ENCODE measurements at places on chromosomes 6 and 20.
A peak's percentile ranks its signal among the peaks of the same experiment; 100 is the strongest.

- DNase-seq: no peak
Observed at GRCh38 chr6:167933847-167934246, 63.6 kb upstream of the KIF25 start.

DNA sequence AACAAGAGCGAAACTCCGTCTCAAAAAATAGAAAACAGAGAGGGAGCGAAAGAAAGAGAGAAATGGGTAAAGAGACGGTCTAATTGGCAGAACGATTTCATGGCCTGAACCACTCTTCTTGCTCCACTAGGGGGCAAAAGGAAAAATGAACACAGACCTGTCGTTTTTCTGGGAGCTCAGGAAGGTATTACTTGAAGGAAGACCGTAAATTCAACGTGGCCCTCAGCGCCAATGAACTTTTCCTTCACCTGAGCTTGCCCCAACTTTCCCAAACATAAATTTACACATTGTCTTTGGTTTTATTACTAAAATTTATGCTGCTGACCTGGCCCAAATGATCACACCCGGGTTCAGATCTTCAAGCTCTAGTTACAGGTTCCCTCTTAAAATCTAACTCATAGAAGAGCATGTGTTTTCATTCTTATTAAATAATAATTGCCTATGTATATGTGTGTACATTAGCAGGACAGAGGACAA, 67.3 kb downstream of the ATP9A start:
- DNase-seq: peak; percentile 78

- DNase-seq: no peak
Observed at GRCh38 chr6:36038120-36038876, 10.7 kb downstream of the MAPK14 start.

- DNase-seq: no peak
Observed at GRCh38 chr6:146664871-146665360, 66.1 kb downstream of the ADGB start.

DNA sequence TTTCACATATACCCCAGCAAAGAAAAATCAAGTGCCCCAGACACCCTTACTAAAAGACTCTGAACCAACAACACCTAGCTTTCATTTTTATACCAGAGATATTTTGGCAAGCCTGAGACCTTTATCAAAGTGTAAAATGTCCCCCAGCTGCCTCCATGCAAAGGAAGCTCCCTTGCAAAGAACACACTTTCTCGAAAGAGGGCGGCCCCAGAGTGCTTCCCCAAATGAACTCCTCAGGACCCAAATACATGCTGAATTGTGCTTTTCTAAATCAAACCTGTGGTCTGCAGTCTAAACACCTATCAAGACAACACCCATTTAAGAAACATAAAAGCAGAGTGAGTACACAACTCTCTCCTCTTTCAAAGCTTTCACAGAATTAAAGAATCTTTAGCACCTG, 490 bp downstream of the IPCEF1 start:
- no peak for DNase-seq

GRCh38 chr20:24818056-24818455, 131.0 kb upstream of the CST7 start:
- no peak for DNase-seq

GRCh38 chr20:58645412-58645968, 5.6 kb upstream of the STX16 start:
- no peak for DNase-seq

GRCh38 chr6:90369651-90370050, 73.0 kb upstream of the BACH2 start:
- DNase-seq: no peak

- DNase-seq: peak; percentile 66
Observed at GRCh38 chr20:4684837-4685413, 36.8 kb upstream of the PRND start.

DNA sequence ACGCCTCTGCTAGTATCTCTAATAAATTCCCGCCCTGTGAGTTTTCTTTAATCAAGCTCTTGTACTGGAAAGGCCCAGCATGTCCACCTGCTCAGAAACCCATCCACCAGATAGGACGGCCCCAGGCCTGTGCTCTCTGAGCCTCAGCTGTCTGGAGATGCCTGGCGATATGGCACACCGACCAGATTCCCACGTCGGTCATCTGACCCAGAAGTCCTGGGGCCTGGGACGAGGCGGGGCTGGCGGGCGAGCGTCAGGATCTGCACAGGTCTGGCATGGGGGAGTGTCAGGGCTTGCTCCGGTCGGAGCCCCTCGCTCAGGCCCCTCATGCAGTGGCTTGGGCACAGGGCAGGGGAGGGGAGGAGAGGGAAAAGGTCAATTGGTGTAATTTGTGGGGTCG, 10.2 kb downstream of the RNASET2 start:
- DNase-seq: no peak

DNA sequence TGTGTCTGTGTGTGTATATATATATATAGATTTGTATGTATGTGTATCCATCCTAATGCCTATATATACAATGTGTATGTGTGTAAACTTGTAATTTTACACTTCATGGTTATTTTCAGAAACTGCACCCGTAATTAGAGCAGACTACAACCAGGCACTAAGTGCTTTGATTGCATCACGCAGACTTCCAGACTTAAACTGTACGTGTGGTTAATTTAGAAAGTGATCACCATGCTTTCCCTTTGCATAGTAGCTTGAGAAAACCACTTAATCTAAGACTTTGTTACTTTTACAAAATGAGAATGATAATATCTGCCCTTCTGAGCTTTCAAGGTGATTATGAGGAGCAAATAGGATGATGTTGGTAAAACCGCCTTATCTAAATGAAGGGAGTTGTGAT, 50.1 kb upstream of the E2F3 start:
- no peak for DNase-seq

- no peak for DNase-seq
Observed at GRCh38 chr6:44058617-44059358, 68.5 kb downstream of the MRPL14 start.

DNA sequence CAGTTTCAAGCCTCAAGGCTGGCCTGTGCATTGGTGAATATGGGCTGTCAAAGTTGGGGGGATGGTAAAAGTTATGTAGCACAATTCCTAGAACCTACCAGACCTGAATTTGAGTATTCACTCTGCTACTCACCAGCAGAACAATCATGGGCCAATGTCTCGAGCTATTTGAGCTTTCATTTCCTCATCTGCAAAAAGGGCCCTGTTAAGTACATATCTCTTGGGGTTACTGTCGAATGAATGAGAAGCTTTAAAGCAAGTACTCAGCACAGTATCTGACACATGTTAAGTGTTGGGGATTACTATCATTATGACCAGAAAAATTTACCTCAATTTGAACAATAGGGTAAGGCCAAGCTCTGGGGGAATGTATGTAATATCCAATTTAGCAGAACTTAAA, 13.5 kb upstream of the ENPP4 start:
- DNase-seq: no peak

DNA sequence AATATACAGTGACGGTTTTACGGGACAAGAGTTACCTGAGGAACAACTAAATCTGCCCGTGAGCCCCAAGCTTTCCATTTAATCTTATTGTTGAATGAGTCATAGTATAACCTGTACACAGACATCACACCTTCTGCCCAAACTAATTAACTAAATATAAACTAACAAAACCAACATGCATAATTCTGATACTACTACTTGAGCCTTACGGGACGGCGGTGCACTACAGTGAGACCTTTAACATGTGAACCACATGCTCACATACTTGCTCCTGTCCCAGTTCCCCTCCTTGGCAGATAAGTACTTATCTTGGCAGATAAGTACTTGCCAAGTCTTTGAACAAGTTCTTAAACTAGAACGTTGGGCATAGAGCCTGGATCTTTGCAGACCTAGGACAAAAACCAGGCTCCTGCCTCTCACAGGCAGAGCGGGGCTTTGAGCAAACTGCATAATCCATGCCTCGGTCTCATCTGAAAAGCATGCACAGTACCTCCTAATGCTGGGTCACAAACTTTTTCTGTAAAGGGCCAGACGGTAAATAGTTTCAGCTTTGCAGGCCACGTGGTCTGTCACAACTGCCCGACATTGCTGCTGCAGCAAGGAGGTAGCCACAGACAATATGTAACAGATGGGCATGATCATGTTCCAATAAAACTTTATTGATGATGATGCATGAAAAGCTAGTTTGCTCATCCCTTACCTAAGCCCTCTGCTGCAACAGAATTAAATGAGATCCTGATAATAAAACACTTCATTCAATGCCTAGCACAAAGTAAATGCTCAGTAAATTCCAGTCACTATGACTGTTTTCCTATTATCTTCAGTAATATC, 23.0 kb downstream of the ZNF217 start:
- no peak for DNase-seq

GRCh38 chr6:121849477-121849876, 414.0 kb downstream of the GJA1 start:
- DNase-seq: peak; percentile 62

DNA sequence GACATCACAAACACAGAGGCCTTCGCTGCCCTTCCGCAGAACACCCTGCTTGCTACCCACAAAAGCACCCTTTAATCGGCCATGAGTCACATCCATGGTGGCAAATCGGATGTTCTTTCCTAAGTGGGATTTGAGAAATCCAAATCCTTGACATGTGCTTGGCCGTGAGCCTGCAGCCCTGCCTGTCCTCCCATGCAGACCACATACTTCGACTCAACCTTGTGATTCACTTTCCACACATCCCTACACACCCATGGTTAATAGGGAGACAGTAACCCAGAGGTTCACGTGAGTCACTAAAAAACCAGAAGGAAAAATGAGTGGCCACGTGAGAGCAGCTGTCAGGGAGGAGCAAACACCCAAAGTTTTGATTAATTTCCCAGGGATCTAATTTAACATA, 19.4 kb downstream of the RAMACL start:
- DNase-seq: no peak

GRCh38 chr6:43842231-43842794, 72.3 kb downstream of the VEGFA start:
- no peak for DNase-seq

DNA sequence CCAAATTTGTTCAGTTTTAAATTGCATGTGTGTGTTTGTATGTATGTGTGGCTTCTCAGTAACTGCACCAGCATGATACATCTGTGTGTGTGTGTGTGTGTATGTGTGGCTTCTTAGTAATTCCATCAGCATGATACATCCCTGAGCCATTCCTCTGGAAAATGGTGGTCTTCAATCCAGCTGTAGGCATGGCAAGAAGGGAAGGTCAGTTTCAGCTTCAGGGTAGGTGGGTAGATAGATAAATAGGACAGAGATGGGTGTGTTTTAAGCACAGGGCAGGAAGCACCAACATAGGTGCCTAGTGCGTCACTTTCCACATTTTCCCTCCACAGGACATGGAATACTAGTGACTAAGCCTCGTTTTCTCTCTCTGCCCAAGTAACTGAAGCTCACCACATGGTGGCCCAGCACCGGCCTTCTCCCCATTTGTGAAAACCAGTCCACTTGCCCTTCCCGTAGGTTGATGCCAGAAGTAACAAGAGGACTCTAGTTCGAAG, 82.9 kb downstream of the RPP40 start:
- no peak for DNase-seq

- DNase-seq: no peak
Observed at GRCh38 chr20:34621383-34622367, 55.2 kb downstream of the PIGU start.

DNA sequence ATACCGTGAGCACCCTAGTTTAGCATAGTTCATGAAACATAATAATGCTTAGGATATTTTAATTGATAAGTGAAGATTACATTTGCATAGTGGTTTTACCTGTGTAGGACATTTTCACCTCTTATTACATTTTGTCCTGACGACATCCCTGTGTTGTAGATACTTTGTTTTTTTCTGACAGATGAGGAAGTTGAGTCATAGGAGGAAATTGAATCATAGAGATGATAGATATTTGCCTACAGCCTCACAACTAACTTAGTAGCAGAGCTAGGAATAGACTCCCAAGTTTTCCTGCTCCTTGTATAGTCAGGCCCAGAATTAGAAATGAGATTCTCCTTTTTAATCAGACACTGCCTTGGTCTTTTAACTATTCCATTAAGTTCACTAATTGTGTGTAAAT, 100.5 kb upstream of the SUPT3H start:
- no peak for DNase-seq

GRCh38 chr20:41782730-41783406, 164.7 kb upstream of the CHD6 start:
- DNase-seq: no peak

- DNase-seq: no peak
Observed at GRCh38 chr6:8857160-8857559, 421.8 kb upstream of the SLC35B3 start.

- DNase-seq: no peak
Observed at GRCh38 chr6:29667158-29667557, 10.3 kb downstream of the MOG start.

DNA sequence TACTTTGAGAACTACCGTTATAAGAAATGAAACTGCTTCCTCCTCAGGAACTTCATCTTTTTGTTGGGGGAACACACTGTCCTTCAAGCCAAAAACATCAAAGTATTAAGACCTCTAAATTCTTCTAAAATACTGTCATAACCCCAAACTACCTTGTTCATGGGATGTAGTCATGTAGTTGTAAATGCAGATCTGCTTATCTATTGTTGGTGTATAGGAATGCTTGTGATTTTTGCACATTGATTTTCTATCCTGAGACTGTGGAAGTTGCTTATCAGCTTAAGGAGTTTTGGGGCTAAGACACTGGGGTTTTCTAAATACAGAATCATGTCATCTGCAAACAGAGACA, 282.9 kb upstream of the RUNX2 start:
- DNase-seq: no peak

- DNase-seq: no peak
Observed at GRCh38 chr6:31624070-31624469, 3.6 kb downstream of the PRRC2A start.

- no peak for DNase-seq
Observed at GRCh38 chr20:33522256-33522820, 32.4 kb downstream of the CBFA2T2 start.

- DNase-seq: no peak
Observed at GRCh38 chr20:61118429-61119224, 133.4 kb upstream of the CDH4 start.

DNA sequence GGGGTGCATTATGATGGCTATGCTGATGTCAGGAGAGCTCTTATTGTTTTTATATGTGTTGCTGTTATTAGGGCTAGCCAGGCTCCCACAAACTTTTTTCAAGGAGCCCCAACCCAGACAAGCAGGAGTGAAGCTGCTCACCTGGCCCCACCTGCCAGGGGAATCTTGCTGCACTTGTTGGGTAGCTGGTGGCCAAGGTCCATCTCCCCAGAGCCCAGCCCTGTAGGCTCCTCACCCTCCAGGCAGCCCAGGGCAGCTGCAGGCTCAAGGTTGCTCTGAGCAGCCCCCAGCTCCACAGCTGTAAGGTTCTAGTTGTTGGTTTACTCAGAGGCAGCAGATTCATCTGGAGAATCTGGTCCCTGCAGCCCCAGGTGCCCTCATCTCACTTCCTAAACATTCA, 46.8 kb upstream of the SIRPA start:
- no peak for DNase-seq

DNA sequence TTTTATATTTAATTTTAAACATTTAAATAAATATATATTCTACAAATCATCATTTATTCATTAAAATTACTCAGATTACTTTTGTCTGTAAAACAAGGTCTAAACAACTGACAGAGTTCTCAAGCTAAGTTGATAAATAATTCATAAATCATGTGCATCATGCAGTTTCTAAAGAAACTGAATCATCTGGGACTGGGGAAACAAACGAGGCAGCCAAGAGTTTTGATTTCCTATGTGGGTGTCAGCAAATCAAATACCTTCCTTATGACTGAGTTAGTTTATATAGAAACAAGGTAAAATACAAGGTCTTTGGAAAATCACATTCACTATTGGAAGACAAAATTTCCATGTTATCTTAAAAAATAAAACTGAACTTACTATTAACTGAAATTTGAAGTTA, 149.9 kb upstream of the BEND6 start:
- no peak for DNase-seq
